ENCODE measurements at places on chromosomes 2 and 18.

DNA sequence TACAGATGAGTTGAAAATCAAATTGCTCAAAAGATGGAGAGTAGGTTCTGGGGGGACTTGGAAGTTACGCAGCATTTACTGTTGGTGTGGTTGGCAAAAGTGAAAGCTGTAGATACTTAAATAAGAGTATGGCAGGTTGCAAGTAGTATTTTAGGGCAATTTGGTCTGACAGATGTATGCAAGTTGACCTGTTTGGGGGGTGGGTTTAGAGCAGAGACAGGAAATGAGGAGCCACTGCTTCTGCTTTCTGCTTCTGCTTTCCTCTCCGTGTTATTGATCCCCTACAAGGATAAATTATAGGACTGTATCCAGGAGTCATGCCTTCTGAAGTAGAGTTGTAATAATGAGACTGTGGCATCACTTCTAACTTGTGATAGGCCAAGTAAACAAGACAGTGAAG is 71.2 kb downstream of the EPAS1 start:
- no peak for DNase-seq

DNA sequence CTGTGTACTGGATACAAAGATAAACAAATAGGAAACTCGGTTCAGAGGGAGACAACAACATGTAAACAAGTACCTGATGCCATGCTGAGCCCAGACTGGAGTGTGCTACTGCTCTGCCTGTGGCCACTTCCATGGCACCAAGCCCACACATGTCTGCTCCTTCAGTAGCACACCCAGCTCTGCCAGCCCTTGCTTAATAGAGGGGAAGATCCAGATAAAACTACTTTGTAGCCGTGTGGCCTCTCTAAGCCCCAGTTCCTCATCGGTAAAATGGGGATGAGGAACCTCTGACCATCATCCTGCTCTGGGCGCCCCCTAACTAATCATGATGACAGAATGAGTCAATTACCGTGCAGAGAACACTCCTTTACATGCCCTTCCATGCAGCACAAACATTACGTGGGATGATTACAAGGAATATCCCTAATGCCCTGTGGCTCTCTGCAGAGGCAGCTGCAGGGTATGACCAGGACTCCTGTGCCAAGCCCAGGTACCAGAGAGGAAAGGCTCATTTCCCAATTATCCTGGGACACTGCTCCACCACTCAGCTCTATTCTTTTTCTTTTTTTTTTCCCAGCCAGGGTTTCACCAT is 34.9 kb downstream of the DNMT3A start:
- DNase-seq = no peak

DNA sequence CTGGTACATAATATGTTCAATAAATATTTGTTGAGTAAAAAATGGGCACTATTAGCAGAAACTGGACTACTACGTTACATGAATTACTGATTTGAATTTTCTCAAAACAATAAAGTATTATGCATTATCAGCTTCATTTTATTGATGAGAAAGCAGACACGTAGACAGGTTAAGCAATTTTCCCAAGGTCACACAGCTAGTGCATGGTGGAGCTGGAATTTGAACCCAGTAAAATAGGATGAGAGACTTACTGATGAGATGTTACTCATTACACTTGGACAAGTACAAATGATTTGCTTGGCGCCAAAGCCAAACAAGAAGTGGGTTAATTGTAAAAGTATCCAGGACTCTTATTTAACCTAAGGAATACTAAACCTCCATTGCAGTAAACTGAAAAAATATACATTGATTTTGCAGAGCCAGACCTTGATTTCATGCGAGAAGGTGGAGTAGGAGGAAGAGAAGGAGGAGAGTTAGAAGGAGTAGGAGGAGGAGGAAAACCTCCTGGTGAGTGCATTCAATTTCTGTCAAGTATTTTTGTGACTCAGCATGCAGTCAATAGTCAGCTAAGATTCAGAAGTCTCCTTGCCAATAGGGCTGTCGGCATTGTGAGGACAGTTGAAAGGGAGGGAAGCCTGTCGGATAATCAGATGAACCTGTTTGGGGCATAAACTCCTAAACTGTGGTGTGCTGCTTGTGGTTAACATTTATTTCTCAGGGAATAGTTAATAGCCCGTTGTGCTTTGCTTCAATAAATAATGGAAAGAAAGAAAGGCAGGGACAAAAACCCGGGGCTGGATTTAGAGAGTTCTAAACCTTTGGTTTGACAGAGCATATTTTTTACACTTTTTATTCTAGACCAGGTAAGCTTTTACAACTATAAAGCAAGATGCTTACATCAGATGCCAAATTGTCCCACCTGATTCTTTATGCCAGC is 77.0 kb upstream of the TACR1 start:
- no peak for DNase-seq

DNA sequence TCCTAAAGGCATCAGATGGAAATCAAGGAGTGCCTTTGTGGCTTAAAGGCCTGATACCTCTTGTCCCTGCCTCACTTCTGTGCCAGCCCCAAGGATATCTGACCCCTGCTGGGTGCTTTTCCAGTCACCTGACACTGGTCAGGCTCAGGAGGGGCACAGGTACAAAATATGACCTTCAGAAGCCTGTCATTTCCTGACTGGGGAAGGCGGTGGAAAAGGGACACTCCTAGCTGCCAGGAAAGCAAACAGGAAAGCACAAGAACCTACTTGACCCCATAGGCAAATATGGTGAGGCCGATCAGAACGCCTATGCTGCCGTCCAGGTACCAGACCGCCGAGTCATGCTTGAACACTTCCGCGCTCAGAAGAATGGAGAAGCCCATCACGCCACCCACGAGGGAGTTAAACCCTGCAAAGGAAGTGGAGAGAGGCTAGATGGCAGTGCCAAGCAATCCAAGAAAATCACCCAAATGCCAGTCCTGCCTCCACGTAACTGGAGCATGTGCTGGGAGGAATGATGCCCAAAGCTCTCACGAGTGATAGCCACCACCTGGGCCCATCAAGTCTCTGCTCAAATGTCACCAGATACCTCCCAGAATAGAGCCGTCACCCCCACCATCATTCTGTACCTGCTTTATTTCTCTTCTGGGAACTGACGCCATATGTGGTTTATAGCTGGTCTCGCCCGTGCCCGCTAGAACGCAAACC is 204.0 kb downstream of the MGAT5 start:
- no peak for DNase-seq

- no peak for DNase-seq
Measured at GRCh38 chr2:230268606-230269243, 43.2 kb downstream of the SP140 start.

DNA sequence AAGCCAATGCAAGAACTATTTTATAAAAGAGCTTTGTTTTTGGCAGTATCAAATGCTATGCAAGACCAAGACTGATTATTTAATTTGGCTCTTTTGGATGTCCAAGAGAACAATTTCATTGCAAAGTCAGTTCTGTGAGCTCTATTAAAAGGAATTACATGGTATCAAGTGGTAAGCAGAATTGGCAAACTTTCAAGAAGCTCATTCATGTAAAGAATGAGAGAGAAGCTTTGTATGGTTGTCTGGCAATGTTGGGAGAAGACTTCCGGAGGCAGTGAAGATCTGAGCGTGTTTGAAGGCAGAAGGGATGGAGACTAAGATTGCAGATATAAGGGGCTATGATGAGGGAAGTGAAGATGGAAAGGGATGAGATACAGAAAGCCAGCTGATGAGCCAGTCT is 49.6 kb downstream of the CPS1 start:
- no peak for DNase-seq

DNA sequence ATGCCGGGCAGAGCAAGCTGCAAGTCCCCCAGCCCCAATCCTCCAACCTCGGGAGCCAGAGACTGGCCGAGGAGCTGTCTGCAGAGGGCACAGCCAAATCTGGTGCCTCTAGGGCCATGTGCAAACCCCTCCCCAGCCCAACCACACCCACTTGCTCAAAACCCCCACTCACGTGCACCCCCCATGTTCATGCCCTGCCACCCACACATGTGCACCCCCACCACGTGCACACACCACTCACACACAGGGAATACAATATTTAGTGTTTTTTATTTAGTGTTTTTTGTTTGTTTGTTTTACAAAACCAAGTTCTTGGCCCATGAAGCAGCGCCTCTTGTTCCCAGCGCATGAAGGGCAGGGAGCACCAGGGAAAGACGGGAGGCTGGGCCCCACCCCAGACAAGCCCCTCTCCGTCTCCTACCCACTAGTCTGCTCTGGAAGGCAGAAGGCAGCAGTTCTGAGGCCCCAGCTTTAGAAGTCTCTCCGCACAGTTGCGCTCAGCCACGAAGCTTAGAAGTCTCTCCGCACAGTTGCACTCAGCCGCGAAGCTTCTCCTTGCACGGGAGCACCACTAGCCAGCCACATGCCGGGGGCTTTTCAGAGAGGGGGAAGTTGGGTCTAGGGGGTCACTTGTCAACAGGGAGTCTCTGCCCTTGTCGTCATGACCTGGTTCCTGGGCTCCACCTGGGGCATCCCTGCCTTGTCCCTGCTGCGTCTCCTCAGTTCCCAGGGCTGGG is 276.1 kb upstream of the HDAC4 start:
- DNase-seq = no peak

- DNase-seq = no peak
Measured at GRCh38 chr2:29562319-29562718, 359.1 kb downstream of the ALK start.

DNA sequence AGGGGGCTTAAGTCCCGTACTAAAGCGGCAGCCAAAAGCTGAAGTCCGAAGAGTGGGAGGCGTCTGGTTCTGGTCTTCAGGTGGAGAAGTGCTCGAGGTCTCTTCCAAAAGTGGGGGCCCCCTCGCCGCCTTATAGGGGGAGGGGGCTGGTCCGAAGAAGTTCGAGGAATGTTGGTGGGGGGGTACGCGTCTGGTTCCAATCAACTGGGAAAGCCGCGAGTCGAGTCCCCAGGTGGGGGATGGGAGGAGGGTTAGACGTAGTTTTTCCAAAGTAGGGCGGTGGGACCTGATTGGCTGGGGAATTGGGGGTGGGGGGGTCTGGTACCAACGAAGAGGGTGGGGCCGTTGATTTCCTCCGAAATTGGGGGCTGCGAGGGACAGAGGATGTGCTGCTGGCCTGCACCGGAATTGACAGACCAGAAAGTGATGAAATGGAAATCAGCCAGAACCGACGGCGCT is 594 bp downstream of the ITM2C start:
- no peak for DNase-seq

DNA sequence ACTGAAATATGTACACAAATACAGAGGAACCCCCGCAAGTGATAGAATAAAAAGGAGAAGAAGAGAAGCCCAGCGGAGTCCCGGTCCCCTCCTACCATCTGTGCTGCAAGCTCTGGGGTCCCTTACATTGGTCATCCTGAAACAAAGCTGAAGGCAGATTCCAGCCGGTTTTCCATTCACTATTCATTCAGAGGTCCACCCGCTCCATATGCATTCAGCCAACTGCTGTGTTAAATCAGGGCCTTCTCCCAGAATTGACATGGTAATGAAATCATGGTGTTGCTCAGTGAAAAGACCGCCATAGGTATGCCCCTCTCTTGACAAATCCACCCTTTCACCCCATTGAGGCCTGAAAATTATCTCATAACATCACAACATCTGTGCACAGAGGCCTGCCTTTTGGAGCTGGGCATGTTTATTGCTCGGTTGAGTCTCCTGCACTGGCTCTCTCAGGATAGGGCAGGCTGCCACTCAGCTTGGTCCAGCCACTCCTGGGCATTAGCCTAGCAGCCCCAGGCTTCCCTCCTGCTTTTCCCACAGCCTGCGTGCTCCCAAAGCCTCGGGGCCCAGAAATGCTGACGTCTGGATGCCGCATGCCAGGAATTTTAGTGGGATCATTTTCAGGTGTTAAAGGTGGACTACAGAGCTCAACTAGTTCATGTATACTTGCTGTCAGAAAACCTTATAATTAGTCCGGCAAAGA is 39.3 kb upstream of the ID2 start:
- no peak for DNase-seq

DNA sequence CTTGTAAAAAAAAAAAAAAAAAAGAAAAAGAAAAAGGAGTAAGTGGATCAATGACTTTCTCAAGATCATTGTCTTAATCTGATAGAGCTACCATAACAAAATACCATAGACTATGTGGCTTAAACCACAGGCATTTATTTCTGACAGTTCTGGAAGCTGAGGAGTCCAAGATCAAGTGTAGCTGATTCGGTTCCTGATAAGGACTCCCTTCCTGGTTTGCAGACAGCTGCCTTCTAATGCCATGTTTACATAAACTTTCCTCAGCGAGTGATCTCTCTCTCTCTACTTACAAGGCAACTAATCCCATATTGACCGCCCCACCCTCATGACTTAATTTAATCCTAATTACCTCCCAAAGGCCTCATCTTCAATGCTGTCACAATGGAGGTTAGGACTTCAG is 36.5 kb upstream of the SIX2 start:
- no peak for DNase-seq

GRCh38 chr2:126635281-126635680 is 20.7 kb upstream of the GYPC start:
- no peak for DNase-seq

DNA sequence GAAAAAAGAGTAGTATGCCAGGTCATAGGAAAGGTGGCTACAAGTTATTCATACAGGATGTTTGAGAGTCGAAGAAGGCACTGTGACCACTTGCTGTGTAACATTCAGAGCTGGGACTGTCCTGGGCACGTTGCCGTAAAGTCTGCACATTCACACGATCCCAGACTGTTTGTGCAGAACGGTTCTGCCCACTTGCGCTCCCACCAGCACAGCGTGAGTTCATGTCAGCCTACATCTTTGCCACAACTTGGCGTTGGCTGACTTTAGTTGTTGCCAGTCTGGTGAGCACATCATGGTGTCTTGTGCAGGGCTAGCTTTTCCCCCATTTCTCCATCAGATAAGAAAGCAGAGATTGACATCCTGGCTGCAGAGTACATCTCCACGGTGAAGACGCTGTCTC is 7.0 kb downstream of the ING5 start:
- no peak for DNase-seq

DNA sequence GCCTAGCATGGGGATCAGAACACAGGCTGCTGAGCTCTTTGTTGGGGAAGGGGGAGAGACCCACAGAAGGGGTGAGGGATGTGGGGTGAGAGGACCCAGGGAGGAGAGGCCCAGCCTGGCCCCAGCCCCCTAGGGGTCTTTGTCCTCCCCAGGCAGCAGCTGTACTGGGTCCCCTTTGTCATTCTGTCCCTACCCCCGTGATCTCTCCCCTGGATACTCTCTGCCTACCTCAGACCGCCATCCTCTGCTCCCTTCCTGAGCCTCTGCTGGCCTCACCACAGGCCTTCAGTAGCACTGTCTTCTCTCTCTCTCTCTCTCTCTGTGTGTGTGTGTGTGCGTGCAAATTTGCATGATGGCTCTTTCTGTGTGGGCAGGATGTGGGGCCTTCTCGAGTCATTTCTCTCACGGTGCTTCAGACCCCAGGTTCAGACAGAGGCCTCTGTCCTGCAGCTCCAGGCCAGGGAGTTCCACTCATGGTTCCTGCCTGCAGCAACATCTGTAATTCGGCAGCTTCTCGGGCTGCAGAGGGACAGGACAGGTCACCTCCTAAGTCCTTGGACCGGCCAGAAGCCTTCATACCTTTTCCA is 1.4 kb downstream of the PSD4 start:
- DNase-seq = no peak

DNA sequence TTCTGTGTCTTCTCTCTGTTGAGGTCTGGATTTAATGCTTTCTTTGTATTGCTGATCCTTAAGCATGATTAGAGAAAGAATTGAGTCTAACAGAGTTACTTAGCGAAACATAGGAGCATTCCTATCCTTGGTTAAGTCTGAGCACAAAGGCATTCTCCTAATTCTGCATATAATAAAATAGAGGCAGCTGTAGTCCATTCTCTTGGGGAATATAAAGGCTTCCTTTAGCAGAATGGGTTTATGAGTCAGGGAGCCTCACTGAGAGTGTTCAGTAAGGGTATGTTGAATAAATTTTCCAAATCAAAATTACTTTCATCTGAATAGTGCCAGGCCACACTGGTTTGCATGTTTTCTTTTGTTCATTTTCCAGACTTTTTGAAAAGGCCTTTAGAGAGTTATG is 101.5 kb downstream of the GALNT1 start:
- DNase-seq = no peak

GRCh38 chr2:118013221-118013723 is 598 bp downstream of the CCDC93 start:
- no peak for DNase-seq
